ENCODE measurements at places on chromosomes 5 and 9.

DNA sequence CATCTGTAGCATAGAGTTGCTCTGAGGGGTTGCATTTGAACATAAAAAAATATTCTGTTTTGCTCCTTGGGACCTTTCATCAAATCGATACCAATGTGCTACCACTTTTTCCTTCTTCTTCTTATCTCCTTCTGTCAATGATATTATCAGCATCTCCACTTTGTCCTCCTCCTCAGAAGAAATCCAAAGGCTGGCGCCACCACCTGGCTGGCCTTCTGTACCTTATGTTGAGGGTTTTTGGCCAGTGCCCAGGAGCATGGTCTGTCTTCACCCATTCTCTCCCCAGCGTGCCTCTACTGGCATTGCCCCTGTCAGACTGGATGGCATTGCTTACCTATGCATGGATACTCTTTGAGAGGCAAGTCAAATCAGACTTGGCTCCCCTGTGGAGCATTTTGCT lies 167.2 kb downstream of the CFAP90 start:
- no peak for DNase-seq

DNA sequence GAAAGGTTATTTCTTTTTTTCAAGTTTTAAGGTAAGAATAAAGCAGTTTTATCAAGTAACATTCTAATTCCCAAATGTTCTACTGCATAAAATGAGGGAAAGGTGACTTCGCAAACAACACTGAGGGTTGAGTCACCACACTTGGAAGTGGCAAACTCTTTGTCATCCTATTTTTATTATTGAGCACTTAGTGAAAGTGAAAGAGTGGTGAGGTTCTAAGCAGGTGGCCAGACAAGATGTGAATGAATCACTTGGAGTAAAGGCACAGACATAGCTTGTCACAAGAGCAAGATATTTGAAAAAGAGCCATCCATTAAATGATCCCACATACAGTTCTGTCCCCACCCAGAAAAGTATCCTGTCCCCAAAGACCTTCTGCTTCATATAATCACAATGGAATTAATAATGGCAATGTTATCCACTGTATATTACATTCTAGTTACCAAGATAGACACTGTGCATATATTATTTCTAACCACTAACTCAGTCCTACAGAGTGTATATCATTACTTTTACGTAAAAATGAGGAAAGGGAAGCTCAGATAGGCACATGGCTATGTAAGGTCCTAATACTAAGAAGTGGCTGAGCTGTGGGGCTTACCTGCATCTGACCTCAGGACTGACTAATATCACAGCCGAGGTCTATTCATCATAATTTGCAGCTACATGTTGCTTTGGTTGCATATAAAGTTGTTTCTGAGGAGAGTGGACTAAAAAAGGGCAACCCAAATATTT lies 730.4 kb upstream of the MEF2C start:
- no peak for DNase-seq

DNA sequence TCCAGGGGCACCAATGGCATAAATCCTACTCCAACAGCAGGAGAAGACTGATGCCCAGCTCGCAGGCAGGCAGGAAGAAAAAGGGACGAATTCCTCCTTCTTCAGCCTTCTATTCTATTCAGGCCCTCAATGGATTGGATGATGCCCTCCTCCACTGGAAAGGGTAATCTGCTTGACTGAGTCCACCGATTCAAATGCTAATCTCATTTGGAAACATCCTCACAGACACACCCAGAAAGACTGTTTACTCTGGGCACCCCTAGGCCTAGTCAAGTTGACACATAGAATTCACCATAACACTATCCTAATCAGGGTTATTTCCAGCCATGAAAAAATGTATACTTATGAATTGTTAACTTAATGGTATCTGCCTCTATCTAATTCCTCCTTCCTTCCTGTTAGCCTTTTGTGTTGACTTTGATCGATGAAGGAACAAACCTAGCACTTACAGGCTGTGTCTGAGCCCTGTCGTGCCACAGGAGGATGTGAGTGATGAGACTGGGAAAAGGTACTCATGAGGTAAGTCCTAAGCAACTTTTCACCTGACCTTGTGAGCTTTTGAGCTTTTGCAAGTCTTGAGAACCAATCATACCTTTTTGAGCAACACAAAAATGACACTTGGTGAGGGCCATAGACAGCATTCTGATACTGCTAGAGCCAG lies 36.5 kb downstream of the FOXD1 start:
- no peak for DNase-seq

DNA sequence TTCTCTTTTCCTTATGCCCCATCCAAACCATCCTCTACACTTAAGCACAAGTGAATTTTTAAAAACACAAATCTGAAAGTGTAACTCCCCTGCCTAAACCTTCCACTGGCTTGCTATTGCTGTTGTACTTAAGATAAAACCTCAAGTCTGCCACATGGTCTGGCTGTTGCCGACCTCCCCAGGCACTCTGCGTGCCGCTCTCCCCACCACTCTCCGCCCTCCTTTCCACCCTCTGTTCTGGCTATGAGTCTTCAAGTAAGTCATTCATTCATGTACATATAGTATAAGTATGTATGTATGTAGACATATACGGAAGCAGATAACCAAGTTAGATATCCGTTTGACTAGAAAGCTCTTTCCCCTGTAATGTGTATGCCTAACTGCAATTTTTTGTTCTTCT lies 94.7 kb upstream of the ANKRD55 start:
- DNase-seq, result peak; percentile 80

GRCh38 chr9:100419166-100419565 lies 7.8 kb upstream of the MSANTD3 start:
- DNase-seq, result no peak

Measured in activated naive CD4-positive, alpha-beta T cell treated with Interleukin-2 at 50 U/mL for 16 hours (primary cell).